ENCODE measurements at places on chromosomes 3 and 15. TPM values are rescaled to one million over a fixed set of nuclear protein-coding genes. Genes with fewer than 3 reads are reported as not detected.

DNA sequence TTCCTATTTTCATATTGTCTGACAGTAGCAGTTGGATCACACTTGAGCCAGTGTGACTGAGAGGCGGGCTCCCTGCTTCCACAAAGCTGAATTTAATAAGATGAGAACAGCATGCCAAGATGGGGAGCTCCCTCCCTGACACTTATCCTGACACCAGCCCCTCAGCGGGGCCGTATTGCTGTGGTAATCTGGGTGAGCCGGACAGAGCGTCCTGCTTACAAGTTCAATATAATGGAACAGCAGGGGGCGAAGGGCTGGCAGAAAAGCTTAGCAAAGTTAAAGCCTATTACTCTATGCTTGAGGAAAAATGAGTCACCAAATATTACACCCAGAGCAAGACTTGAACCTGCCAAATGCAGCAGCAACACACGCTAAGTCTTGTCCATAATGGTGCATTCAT lies 163.8 kb upstream of the CMC1 start:
- DNase-seq, result no peak

DNA sequence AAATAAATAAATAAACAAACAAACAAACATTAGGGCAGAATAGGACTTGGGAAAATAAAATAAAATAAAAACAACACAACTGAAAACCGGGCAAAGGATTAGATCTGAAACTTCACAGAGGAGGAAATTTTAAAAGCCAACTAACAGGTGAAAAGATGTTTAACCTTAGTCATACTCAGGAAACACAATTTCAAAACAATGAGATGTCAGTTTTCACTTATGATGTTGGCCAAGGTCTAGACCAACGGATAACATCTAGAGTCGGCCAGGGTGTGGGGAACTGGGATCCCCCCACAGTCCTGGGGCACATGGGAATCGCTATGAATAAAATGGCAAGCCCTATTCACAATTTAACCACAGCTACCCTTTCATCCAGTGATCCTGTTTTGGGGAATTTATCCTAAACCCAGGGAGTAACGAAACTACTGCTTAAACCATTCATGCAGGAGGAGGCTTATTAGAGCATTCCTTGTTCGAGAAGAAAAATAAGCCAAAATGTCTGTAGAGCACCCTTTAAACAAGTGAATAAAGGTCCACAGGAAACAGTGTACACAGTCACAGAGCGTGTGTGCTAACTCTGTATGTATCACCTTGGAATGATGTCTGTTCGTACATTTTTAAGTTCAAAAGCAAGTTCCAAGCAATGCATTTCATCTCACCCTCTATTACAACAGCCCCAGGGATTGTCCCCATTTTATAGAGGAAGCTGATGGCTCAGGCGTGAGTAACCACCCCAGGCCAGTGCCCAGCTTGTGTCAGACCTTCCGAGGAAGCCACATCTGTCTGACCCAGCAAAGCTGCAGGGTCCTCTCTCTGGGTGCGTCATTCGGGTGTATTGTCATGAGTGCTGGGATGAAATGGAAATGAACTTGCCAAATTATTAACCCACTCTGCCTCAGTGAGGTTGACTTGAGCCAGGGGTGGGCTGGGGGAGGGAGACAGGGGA lies 6.3 kb upstream of the ANPEP start:
- no peak for DNase-seq

DNA sequence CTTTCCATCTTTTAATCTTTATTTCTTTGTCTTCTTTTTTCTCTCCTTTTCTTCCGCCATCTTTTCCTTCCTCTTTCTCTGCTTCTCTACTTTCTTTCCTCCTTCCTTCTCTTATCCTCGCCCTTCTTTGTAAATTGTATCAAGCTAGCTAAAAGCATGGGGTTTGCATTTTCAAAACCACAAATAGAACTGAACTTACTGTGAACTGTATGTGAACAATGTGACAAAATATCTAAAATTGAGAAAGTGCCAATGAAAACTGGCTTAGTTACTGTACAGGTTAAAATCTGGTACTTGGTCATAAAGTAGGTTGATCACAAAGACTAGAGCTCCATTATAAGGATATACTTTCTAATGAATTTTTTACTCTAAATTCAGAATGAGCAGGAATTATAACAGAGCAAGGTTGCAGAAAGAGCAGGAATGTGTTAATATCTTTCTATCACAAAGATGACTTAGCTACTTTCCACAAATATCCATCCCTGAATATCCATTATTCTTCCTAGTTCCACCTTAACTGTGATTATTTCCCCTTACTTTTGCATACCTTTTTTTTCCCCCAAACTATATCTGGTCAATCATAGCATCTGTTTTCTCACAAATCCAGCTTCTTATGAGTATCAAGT lies 122.4 kb downstream of the LSAMP start:
- no peak for DNase-seq

DNA sequence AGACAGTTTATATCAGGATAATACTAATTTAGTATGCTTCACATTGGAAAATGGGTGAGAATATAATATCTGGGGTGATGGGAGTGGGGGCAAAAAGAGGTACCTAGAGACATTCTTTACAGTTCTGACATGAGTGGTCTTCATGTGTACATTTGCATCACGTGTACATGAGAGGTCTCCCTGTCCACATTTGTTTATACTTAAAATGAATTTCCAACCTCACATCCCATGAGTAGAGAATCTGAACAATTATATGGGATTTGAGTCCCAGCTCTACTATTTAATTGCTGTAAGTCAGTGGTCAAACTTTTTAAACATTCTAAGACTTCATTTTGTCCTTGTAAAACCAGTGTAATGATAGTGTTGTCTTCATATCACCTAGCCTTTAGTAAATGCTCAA lies 408.4 kb downstream of the NAALADL2 start:
- no peak for DNase-seq

The TGM5 gene
- total RNA-seq, result not detected

GRCh38 chr15:29129926-29130325 lies 139.7 kb downstream of the NSMCE3 start:
- DNase-seq, result no peak

- no peak for DNase-seq
These were observed 120.5 kb upstream of the ALDH1A3 start for GRCh38 chr15:100759106-100759505.

DNA sequence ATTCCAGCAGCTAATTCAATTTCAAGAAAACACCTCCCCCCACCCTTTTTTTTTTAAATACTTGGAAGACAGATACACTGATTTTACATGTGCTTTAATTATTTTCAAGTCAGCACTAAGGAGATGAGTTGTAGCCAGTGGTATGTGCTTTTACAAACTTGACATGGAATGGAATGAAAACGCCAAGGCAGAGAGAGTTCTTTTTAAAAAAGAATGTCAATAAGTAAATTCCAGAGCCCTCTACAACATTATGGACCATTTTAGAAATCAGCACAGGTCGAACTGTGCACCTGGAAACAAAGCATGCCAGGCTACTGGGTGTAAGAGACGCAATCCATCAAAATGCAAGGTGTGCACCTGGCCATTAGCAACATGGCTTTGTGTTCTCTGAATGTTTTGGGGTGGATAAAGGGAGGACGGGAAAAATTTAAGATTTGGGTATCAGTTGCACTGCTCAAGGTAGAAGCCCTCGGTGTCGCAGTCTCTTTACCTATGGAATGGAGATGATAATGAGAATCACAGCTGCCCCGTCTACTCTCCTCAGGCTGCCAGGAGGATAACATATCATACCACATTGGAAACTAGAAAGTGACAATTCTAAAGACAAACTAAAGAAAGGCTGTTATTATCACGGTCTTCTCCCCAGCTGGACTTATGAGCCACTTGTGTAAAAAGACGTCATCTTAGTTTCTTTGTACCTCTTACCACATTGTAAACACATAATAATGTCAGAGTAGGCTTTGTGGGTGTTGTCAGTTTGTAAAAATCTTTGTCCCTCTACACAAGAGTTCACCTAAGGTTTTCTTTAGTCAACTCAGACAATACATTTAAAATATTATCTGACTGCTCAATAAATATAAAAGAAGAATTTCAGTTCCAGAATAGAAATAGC lies 107.4 kb upstream of the PRICKLE2 start:
- DNase-seq, result no peak

DNA sequence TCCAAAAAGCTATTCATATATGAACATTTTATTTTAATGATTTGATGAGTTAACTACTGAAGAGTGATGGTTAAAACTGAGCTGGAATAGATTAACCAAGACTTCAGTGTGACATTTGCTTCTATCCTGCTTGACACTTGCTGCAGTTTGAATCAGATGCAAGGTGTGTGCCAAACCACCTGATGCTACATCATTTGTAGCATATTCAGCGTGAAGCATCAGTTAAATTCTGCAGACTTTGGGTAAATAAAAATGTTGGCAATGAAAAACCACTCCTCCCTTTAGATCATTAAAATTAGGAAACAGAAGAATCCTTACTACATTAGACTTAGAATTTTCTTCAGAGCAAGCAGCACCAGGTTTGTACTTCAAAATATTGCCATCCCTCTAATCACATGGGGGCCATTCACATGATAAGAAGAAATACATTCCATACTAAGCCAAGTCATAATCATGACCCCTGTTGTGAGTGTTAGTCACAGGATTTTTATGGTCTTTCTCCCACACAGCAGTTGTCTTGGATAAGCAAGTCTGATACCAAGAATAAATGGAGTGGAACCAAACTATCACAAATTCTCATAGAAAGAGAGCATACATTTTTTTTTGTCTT lies 160.7 kb upstream of the TNIK start:
- no peak for DNase-seq

GRCh38 chr3:29901097-29901496 lies 620.2 kb downstream of the RBMS3 start:
- DNase-seq, result no peak

The PLSCR1 gene
- total RNA-seq, result 112 TPM

The STAC gene
- total RNA-seq, result not detected

The CFAP91 gene
- not detected for total RNA-seq

GRCh38 chr3:63864008-63864964 lies 619 bp downstream of the ATXN7 start:
- DNase-seq, result peak; percentile 60

The CCDC71 gene
- total RNA-seq, result 15.2 TPM

DNA sequence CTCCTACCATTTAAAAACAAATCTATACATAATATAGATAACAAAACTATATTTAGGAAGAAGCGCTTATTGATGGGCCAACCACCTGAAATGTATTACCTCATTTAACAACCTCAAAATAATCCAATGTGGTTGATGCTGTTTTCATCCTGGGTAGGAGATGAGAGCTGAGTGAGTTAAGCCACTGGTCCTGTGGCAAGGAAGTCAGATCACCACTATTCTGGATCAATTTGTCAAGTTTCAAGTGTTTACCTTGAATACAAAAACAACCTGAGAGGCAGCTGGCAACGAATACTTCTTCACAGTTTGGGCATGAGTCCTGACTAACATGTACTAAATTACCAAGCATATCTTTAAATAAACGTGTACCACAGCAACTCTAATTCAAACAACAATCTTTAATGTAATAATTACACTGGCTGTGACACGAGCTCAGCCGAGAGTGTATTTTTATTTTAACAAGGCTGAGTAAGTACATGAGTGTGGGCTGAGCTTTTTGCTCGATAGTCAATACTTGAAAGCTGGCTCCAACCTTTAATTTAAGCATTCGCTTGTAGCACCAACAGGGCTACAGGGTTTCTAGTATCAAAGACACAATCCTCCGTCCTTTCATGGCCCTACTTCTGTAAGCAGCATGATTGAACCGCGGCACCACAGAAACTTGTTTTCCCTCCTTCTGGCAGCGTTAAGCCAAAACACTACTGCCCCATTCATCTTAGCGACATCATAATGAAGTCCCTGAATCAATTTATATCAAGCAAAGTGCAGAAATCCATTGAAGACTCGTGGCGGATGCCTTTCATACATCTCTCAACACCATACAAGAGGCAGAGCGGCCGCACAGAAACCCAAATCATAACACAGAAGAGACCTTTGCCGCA lies 93.8 kb upstream of the ICE2 start:
- no peak for DNase-seq

- DNase-seq, result no peak
These were observed 50.9 kb downstream of the FRMD5 start for GRCh38 chr15:44144184-44144583.

GRCh38 chr15:55372701-55373440 lies 35.3 kb downstream of the CCPG1 start:
- no peak for DNase-seq

The ARHGAP11A gene
- 112 TPM for total RNA-seq

DNA sequence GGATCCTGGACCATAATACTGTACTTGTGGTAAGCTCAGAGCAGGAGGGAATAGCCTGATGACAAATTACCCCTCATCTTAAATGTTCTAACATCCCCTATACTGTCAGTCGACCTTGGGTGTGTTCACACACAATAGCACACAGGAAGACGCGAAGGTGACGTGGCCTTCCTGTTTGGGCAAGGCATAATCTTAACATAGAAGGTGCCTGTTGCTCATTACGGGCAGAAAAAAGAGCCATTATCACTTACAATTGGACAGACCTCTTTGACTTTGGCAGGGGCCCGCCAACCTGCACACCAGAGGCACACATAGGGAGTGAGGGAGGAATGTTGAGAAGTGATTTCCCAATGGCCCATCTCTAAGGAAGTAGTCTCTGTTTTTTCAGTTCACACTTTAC lies 144.2 kb downstream of the ANO10 start:
- DNase-seq, result no peak

The ETV5 gene
- 18.6 TPM for total RNA-seq

GRCh38 chr3:53248161-53248560 lies 7.7 kb downstream of the TKT start:
- DNase-seq, result no peak

DNA sequence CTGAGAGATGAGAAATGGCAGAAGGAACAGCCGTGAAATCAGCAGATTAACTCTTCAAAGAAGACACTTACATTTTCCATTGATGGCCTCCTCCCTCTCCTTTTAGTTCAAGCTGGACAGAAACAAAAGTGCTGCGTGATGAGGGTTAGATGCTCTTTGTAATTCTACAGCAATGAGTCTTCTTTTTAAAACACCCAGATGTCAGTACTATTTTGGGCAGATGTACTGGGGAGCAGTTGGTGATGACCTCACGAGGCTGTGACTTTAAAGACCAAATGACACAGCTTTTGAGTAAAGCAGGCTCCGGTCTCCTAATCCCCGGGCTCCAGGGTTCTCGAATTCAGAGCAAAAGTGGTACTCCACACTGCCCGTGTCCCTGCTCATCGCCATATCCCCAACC lies 198.2 kb downstream of the SLCO3A1 start:
- DNase-seq, result no peak

DNA sequence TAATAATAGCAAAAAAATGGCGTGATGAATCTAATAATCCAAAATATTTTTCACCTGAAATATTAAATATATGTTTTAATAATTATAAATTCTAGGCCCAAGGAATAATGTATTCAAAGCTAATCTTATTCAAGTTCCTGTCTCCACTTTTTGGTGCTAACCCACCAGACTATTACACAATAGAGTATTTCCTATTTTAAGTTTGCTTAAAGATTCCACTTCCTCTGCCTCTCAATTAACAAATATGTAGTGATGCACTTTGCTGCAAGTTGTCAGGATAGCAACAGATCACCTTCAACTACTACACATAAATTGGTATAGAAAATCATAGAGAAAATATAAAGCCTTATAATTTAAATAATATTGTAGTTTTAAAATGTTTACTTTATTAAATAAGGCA lies 467.5 kb downstream of the C3orf38 start:
- DNase-seq, result no peak

The TMEM212 gene
- not detected for total RNA-seq

All from Caco-2 (cell line).